ENCODE measurements at places on chromosomes 7 and 10.
A peak's percentile ranks its signal among the peaks of the same experiment; 100 is the strongest.

DNA sequence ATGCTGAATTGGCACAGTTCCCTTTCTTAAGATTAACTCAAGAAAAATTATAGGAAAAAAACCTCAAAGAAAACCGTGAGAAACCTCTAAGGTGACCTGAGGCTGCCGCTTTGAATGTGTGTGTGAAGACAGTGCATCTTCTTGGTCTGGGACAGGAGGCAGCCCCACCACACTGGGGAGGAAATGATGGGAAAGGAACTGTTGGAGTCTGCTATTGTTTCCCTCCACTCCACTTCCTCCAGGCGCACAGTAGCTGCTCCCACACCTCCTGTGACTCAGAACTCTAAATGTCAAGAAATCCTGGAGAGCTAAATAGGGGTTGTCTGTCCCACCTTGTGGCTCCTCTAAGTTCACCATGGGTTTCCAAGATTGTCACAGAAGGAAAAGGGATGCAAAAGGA is 179.4 kb downstream of the PDE1C start:
- DNase-seq: no peak

DNA sequence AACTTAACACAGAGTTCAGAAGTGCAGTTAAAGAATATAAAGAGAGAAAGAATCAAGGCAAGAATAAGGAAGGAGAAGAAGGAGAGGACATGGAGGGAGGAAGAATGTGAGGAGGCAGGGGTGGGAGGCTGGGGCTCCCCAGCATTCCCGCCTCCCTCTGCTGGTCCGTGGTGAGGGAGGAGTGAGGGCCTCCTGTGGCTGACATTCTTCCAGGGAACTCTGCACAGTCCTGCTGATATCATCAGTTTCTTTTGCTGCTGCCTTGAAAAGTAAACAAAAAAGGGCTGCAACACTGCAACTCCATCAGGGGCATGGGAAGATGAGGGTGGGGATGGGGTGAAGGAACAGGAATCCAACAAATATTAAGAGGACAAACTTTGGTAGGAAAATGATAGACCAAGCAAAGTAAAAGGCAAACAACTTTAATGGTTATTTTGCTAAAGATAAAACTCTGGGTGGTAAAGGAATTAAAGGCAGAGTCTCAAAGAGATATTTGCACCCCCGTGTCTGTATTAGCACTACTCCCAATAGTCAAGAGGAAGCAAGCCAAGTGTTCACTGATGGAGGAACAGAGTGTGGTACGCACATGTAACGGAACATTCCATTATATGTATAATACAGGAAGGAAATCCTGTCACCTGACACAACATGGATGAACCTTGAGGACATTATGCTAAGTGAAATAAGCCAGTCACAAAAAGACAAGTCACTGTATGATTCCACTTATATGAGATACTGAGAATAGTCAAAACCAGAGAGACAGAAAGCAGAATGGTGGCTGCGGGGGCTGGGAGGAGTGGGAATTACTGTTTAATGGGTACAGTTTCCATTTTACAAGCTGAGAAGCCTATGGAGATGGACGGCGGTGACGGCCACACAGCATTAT is 8.0 kb upstream of the SPOCK2 start:
- DNase-seq: no peak

DNA sequence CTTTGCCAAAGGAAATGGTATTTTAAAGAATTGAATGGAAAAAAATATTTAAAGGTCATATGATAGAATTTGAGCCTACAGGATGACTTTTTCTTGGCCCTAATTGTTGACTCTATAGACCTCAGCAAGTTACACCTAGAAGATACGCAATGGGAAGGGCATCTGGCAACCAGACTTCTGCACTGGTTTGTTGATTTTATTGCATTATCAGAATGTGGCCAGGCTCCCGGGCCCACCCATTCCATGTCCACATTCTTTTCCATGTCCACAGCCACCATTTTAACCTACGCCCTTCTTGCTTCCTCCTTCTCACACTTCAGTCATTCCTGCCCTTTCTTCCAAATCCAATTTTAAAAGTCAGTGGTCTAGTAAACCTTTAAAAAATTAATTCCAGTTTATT is 738.4 kb downstream of the SUGCT start:
- DNase-seq: peak; percentile 69

DNA sequence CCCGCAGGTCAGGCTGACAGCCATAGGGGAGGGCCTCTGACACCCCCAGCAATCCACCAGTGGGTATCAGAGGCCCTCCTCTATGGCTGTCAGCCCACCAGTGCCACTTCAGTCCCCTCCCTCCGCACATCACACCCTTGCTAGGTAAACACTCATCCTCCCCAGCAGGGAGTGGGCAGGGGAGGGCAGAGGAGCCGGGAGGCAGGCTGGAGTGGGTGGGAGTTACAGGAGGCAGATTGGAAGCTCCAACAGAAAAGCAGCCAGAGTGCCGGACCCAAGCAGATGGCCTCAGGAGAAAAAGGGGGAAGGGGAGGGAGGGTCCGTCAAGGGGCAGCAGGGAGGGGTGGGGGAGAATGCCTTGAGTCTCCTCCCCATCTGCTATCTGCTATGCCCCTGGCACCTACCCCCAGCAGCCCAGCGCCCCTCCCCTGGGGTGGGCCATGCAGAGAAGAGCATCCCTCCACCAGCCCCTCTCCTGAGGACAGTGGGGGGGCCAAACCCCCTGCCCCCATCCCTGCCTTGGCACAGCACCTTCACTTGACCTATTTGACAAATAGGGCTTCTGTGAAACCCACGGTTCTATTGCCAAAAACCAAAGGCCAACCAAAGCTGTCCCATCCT is 2.4 kb downstream of the RASGEF1A start:
- DNase-seq: no peak

DNA sequence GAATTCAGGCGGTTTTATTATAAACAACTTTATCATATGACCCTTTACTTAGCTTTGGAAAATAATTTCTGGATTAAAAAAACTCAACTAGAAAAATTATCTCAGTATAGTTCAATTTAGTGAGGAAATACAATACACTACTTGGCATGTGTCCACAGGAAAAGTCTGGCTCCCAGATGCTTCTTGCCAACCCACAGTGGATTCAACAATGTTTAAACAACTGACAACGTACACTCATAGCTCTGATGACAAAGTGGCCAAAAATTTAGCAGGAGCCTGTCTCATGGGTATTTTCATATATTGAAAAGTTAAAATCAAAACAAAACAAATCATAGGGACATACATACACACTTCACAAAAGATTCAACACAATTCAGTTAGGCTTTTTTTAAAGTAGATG is 158.8 kb downstream of the SKAP2 start:
- peak; percentile 95 for DNase-seq

GRCh38 chr10:99303899-99304861 is 25.0 kb upstream of the CNNM1 start:
- DNase-seq: peak; percentile 7

DNA sequence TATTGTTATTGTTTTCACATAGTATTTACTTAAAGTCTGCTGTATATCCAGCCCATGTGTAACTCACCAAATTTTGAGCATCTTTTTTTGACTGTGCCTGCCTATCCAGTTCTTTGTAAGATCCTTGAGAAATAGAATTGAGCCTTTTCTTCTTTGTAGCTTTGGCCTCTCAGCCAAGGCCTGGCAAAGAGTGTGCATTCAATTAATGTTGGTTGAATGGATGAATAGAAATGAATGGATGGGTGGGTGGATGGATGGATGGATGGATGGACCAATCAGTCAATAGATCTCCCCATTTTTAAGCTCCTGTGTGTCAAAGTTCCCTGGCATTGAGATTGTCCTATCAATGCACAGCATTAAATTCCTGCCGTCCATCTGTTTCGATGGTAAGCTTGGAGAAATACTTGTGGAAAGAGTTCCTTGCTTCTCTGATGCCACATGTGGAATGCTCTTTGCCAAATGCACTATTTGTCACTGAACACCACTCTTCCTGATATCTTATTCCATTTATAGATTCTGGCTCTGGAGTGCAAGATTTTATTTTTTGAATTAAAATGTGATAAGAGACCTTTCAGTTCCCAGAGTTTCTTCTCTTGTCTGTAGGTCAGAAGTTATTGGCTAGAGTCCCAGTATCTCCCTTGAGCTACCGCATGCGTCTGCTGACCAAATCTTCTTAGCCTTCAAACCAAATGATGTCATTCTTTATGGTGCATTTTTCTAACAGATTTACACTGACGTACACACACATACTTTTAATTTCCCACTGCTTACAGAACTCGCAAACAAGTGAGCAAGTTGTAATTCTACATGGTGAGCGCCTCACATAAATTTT is 20.7 kb upstream of the ADRB1 start:
- no peak for DNase-seq

- no peak for DNase-seq
These were observed 631.1 kb upstream of the MBL2 start for GRCh38 chr10:53403688-53404087.

GRCh38 chr7:5526100-5526905 is 102.7 kb upstream of the TNRC18 start:
- no peak for DNase-seq

DNA sequence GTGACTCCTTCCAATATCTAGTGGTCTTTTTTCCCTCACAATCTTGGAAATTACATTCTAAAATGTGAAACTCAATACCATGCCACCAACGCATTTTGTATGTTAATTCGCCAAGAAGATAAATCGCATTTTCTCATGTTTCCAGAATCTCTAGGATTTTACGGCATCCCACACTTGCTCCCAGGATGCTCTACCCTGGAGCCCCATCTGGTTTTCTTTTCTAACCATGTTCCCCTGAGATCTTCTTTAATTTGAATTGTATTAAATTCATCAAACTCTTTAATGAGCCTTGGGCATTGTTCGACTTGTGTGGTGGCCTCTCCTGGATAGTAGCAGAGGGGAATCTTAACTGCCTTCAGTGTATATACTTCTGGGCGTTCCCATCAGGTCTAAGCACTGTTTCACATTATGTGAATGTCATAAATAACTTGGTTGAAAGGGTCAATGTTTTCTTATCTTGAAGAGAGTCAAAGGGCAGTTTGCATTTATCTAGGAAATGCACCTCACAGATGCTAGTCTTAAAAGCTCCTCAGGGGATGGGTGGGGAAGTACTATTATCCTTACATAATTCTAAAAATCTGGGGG is 169.1 kb upstream of the MEOX2 start:
- DNase-seq: no peak

DNA sequence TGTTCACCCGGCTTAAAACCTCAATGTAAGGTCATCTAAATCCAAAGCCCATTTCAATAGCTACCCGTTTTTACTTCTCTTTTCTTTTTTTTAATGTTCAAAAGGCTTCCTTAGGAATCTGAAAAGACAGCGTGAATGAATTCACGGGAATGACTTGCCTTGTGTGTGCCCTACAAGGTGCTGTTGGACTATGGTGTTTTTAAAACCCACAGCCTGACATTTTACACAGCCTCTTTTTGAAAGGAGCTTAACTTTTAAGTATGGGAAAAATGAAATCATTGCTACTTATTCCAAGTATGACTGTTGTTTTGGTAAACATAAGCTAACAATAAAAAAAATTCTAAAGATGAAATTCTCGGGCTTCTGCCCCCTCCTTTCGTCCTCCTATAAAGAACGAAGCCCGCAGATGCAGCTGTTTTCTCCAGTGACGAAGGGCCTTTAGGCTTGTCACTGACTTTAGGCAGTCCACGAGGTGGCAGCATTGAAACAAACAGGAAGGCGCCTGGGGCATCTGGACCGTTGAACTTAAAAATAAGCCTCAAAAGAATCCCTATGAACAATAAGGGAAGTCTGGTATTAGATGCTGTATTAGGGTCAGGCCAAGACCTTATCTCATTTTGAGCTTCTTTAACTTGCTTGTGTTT is 141.3 kb downstream of the NRP1 start:
- peak; percentile 69 for DNase-seq

- no peak for DNase-seq
These were observed 225.0 kb downstream of the AUTS2 start for GRCh38 chr7:69823151-69823744.

DNA sequence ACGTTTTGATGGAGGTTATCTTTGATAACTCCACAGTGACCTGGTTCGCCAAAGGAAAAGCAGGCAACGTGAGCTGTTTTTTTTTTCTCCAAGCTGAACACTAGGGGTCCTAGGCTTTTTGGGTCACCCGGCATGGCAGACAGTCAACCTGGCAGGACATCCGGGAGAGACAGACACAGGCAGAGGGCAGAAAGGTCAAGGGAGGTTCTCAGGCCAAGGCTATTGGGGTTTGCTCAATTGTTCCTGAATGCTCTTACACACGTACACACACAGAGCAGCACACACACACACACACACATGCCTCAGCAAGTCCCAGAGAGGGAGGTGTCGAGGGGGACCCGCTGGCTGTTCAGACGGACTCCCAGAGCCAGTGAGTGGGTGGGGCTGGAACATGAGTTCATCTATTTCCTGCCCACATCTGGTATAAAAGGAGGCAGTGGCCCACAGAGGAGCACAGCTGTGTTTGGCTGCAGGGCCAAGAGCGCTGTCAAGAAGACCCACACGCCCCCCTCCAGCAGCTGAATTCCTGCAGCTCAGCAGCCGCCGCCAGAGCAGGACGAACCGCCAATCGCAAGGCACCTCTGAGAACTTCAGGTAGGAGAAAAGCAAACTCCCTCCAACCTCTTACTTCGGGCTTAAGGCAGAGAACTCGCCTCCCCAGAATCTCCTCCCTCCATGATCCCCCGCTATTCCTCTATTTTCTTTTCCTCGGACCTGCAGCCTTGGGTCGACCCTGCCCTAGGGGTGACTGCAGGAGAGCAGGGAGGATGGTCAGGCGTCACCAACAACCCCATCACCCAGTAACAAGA is at the start of gene SERPINE1:
TSS of gene SERPINE1 (plus strand) at position 454 of the 809 bp plus-strand sequence. CDS start 1,290 bp downstream, outside the sequence.
- peak; percentile 98 for DNase-seq

GRCh38 chr7:18278316-18278715 is 217.2 kb upstream of the HDAC9 start:
- DNase-seq: no peak

DNA sequence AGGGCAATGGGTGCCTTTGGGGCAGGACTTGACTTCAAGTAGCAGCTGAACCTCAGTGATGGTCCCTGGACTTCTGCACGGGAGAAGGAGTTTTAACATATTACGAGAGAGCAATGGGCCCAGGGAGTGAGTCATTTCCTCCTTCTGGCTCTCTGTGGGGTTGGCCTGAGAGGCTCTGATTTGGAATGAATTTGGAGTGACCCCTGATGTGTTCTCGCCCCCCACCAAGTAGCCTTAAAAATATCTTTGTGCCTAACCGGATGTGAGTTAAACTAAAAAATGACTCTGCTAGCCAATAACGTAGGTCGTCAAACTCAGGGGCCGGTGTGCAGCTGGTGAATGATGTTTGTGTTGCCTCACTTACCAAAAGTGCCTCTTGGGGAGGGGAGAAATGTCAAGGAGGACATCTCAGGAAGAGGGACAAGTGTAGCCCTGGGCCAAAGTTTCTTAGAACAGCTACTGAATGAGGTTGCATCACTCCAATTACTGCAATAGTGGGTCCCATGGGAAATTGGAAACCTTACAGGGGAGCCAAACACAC is 656.6 kb downstream of the INHBA start:
- no peak for DNase-seq
